ENCODE measurements at places on chromosomes 4 and X.

GRCh38 chrX:8179656-8180055 is 8.6 kb upstream of the VCX2 start:
- DNase-seq: no peak

DNA sequence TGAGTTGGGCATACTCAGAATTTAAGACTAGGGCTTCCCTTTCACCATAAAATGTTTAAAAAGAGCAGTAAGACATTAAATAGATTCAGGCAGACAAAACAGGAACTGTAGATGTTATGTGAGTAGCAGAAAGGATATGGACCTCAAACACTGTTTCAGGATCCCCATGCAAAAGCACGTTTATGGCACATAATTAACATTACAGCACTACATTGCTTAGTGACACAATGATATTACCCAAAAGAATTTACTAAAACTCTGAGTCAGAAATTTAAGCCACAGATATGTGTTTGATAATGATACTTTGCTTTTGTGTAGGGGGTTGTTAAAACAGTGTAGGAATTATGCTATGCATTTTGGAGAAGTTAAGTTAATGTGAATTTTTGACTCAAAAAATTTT is 266.3 kb downstream of the PDGFC start:
- DNase-seq: no peak

DNA sequence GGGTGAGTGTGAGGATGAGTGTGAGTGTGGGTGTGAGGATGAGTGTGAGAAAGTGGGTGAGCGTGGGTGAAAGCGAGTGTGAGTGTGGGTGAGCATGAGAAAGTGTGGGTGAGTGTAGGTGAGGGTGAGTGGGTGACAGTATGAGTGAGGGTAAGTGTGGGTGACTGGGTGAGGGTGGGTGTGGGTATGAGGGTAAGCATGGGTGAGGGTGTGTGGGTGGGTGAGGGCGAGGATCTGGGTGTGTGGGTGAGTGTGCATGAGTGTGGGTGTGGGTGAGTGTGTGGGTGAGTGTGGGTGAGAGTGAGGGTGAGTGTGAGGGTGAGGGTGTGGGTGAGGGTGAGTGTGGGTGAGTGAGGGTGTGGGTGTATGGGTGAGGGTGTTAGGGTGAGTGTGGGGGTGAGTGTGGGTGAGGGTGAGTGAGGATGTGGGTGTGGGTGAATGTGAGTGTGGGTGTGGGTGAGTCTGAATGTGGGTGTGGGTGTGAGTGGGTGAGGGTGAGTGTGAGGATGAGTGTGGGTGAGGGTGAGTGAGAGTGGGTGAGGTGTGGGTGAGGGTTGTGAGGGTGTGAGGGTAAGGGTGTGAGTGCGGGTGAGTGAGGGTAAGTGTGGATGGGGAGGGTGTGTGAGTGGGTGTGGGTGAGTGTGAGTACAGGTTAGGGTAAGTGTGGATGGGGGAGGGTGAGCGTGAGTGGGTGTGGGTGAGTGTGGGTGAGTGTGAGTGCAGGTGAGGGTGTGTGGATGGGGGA is 48.9 kb downstream of the ING2 start:
- no peak for DNase-seq

DNA sequence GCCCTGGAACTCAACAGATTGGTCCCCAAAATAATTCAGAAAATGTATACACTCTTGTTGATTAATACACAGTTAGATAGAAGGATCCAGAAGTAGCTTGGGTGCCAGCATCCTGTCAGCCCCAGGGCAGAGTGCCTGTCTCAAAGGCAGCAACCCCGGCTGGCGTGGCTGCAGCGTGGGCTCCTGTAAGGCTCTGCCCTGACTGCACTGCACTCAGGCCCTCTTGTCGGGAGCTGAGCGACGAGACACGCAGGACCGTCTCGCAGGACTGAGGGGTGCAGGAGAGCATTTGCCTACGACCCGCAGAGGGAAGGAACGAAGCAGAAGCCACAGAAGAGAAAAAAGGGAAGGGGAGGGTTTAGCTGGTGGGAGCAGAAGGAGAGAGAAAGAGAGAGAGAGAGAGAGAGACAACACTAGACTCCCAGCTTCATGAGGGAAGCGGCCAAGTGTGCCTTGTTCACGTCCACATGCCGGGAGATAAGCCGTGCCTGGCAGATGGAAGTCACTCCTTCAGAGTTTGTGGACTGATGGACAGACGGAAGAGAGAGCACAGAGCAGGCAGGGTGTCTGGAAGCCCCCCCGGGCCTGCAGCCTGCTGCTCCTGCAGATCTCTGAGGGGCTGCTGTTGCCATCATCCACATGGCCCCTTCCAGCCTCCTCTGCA is 38.7 kb upstream of the HELT start:
- DNase-seq: no peak

- no peak for DNase-seq
These were observed 83.9 kb upstream of the NKX1-1 start for GRCh38 chr4:1490011-1490653.

DNA sequence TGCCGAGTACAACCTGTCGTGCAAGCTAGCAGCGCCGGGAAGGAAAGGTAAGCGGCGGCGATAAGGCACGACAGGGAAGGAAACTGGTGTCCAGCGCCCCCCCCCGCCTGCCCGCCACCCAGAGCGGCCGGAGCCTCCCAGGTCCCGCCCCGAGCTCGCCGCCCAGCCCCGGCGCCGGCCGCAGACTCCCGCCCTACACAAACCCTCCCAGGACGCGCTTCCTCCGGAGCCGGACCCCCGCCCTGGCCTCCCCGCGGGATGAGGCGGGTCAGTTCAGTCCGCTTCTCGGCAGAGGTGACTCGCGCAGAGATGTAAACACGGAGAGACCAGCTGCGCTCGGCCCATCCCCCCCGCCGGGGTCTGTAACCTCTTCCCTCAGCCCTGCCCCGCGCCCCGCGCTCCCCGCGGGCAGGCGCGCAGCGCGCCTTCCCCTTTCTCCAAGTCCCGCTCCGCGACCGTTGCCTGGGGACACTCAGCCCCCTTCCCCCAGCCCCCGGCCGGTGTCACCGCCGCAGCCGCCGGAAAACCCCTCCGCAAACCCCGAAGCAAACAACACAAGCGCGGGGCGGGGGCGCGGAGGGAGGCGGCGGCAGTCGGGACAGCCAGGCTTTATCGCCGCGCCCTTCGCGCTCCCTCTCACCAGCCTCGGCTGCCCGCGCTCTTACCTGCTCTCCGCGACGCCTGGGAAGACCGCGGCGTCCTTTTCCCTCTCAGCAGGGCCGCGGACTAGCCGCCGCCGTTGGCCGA is 543 bp downstream of the ELF2 start:
- DNase-seq: peak; percentile 45

DNA sequence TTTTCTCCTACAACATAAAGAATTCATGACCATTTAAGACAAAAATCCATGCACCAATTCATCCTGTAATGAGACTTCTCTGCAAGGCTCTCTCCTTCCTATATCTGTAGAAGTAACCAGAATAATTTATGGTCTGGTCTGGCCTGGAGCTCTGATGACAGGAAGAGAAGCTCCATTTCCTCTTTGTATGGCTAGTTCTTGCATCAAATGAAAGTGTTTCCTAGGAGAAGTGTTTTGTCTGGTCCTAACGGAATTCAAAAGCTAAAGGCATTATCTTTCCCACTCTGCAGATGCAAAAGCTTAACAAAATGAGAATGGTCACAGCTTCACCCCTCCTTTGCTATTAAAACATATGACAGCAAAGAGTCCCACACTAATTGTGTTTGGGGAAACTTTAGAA is 55.1 kb downstream of the SPATA18 start:
- DNase-seq: no peak

DNA sequence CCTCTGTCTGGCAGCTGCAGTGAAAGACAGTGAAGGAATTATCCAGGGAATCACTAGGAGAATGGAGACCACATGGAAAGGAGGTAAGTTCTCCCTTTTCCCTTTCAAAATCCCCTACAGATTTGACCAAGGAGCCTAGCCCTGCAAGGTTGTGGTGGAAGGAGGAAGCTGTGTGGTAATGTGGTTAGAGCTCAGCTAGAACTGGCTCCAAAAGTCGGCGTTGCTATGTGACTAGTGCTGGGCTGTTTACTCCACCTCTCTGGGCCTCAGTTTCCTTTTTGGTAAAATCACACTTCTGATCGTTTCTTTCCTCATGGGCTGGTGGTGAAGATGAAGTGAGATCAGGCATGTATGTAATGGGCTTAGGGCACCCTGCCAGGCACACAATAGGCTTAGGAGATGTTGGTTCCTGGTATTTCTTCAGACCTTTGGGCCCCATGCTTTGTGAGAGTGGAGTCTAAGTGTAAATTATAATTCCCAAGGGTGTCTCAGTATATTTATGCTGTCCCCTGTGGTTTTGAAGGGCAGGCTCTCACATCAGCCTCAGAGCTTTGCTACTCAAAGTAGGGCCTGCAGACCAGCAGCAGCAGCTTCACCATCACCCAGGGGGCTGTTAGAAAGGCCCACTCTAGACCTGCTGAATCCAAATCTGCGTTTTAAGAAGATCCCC is 183.7 kb upstream of the BCOR start:
- DNase-seq: no peak

GRCh38 chrX:358651-359143 is 28.0 kb downstream of the PPP2R3B start:
- no peak for DNase-seq

DNA sequence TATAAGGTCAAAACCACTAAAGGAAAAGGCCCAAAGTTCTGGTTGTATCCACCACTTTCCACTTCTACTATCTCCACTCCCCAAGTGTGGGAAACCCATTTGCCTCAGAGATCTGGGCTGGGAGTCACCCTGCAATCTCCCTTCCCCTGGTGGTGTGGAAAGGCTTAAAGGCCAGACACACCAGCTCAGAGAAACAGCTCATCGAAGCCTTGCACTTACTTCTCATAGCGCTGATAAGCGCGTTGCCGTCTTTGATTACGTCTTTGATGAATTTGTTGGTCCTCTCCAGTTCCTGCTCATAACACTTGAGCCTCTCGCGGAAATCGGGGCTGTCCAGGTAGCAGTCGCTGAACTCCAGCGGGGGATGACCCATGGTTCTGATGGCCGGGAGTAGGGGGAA is 647 bp downstream of the OPHN1 start:
- DNase-seq: no peak

- DNase-seq: no peak
These were observed 58.1 kb upstream of the ENPP6 start for GRCh38 chr4:184275766-184276165.

DNA sequence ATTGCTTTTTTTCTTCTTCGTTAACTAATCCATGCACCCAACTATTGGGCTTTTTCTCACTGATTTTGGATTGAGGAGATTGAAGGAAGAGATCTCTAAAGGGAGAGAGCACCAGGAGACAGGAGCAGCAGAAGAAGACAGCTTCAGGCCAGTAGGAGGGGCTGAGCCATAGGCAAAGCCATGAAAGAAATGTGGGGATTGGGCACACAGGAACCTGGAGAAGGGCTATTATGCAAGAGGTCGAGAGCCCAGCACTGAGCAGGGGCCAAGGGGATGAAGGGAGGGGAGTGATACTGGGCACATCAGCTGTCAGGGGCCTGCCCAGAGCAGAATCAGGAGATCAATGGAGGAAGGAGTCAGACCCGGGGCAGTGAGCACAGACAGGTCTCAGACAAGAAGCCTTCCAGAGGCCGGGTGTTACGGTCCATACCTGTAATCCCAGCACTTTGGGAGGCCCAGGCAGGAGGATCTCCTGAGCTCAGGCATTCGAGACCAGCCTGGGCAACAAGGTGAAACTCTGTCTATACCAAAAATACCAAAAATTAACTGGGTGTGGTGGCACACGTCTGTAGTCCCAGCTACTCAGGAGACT is 140.9 kb downstream of the BCOR start:
- no peak for DNase-seq

DNA sequence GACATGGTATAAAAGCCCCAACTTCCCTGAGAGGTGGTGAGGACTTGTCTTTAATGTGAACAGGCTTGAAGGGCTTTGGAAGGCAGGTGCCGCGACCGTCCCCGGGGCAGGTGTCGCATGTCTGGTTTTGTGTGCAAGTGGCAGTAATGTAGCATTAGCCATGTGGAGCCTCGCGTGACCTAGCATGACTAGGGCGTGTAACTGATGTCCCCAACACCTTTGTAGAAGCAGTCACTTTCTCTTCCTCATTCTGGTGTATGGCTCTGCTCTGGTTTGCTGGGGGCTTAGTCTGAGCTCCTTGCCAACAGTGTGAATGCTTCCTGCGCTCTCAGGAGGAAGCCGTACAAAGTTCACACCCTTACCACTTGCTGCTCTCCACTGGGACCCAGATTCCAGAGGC is 145.7 kb downstream of the AMMECR1 start:
- DNase-seq: no peak

- DNase-seq: no peak
These were observed 150.9 kb downstream of the SHROOM3 start for GRCh38 chr4:76585897-76586360.

DNA sequence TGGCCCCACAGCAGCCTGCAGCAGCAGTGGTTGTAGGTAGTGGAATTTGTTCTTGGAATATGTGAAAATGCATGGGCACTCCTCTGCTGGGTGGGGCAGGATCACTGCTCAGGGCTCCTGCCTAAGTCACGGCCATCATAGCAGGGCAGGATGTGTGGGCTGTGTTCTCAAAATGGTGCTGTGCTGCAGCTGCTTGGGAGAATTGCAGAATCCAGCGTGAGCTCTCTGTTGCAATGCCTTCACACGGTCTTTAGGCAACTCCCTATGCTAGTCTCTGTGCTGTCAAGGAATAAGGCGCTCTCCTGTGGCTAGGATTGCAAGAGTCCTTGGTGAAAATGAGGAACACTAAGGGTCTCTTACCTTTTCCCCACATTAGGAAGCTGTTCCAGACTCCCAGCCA is 42.9 kb downstream of the F8 start:
- DNase-seq: no peak

DNA sequence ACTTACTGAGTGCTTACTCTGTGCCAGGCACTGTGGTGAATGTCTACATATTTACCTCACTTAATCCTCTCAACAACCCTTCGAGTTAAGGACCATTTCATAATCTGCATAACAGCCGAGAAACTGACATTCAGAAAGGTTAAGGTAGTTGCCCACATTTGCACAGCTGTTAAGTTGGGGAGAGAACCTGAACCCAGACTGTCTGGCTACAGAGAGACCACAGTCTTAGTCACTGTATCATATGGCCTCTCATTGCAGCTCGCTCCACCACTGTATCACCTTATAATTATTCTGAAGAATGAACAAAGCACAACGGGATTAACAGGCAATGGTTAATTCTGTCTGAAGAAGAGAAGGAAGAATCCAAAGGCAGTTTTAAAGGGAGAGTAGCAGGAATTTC is 98.5 kb downstream of the ADGRA3 start:
- no peak for DNase-seq

GRCh38 chr4:112855058-112855457 is 194.4 kb upstream of the ANK2 start:
- DNase-seq: no peak

DNA sequence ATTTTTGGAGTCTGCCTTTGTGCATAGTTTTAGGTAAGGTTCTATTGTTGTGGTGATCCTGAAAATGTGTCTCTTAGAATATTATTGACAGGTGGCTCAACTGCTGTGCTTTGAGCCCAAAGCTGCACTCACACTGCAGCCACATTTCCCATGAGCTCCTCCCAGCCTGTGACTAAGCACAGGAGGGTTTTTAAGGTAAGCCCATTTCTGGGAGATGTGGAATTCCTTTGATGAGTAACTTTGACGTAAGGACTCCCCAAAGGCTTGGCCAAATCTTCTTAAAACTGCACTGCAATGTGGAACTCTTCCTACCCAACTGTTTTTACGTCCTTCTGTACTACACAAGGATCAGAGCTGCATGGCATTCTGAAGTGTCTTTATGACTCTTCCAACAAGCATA is 20.0 kb upstream of the TMPRSS11A start:
- DNase-seq: no peak

All from T-helper 2 cell (primary cell).